ENCODE measurements at places on chromosomes 1 and 21.

- no peak for DNase-seq
Observed at GRCh38 chr1:230143534-230143933, 76.5 kb downstream of the GALNT2 start.

DNA sequence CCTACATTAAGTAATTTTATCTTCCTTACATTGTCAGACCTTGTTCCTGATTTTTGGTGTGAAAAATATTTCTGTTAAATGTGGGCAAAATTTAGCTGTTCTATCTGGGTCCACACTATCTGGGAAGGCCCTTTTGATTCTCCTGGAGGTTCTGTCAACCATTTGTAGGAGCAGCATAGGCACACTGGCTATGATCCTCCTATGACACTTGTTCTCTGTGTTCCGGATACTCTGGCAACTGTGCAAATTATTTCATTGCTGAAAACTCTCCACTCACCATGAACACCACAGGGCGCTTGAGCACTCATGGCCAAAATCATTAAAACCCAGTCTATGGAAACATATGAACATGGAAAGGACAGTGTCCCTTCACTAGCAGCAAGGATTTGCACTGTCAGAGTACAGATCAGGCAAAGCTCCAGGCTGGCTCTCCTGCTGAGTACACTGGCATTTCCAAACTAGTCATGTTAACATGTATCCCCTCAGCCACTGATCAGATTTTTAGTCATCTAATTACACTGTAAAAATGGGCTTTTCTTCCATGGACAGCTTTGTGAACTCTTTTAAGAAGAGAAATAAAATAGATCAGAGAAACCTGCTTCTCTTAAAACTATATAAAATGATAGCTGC lies 43.9 kb upstream of the SGIP1 start:
- DNase-seq = no peak

DNA sequence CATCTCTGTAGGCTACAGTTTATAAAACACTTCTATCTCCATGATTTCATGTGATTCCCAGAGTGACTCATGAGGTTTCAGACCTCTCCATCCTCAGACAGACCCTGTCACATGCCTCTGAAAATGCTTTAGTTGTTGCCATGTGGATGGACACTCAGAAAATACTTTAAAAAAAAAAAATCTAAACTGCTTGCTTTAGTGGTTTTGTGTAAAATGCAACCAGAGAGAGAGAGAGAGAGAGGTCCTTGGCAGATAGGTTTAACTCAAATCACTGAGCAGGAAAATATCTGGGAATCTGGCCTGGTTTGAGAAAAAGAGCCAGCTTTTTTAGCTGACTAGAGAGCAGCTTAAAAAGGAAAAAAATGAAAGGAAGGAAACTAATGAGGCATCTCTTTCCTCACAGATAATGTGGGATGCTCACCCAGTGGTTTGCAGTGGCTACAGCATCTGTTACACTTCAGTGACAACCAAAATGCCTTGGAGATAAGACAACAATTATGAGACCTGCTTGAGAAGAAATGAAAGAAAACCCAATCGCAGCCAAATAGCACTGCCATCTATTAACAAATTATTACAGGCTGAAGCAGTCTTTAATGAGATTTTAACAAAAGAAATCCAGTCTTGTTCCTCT lies 54.6 kb upstream of the SYT14 start:
- DNase-seq = no peak

DNA sequence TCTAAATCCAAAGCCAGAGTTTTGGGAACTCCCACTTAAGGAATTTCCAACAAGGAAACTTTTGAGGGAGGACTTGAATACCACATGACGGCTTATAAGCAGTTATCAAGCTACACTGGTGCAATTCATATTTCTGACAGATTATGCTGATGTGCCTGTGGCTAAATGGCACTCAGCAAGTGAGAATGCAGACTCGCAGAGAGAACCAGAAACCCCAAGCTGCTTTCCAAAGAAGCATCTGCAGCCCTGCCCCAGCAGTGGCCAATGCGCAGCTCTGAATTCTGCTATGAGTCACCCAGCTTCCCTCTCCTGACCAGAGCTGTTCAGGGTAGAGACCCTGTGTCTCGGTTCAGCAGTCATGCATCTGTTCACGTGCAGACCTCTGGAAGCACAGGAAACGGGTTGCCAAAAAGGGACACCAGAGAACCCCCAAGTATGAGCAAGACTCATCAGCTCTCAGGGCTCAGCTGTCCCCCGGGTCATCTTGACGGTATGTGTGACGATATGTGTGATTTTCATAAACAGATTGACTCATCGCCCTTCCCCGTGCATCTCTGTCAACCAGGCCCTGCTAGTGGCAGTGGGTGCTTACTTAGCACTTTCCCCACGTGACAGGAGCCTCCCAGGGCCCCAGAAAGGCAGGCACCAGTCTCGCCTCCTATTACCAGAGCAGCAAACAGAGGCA lies 76.3 kb downstream of the ITPKB start:
- peak; percentile 79 for DNase-seq

- no peak for DNase-seq
Observed at GRCh38 chr21:41247561-41248545, 68.7 kb upstream of the FAM3B start.

DNA sequence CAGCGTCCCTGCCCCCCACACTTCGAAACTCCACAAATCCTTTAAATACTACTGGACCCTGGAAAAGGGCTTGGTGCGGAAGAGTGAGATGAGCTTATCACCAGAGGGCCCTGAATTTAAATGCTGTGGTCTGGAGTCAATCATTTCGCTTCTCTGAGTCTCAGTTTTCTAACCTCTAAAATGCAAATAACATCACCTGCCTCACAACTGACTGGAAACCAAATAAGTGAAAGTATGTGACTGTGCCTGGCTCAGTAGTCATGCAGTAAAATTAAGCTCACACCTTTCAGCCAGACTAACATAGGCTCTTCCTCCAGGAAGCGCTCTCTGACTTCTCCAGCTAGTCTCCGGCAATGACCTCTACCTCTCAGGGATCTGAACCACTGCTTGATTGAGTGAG lies 4.2 kb downstream of the GJA4 start:
- DNase-seq = no peak

GRCh38 chr1:180112984-180113647 lies 41.6 kb upstream of the QSOX1 start:
- no peak for DNase-seq

DNA sequence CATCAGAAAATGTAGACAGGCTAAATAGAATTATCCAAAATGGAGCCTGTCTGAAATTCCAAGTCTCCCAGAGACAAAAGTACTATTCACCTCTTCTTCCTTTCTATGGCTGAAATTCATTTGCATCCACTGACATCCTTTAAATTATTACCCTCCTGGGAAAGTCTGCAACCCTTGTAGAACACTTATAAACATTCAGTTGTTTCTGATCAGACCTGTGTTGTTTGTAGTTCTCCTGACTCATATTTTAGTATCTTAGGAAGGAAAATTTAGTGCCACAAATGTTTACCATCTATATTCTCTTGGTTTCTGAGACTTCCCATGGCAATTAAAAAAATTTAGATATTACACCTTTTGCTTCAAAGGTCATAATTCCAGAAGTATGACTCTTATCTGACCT lies 69.6 kb upstream of the C1orf105 start:
- no peak for DNase-seq

GRCh38 chr21:45069711-45070110 lies 4.7 kb upstream of the ADARB1 start:
- no peak for DNase-seq

GRCh38 chr1:158155673-158156072 lies 25.0 kb upstream of the CD1D start:
- DNase-seq = no peak

DNA sequence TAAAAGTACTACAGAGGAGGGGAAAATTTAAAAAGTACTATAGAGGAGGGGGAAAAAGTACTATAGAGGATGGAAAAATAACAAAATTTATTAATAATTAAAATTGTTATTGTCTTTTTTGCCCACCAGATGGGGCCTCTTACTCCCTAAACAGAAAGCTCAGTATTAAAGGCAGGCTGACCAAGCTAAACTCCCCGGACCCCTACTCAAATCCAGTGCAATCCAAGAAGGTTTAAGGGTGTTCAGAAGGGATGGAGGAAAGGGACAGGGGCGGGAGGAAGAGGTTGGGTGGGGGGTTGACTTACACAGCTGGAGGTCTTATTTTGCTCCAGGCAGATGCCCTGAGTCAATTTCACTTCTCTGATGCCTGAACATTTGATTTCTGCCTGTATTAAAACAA lies 13.7 kb downstream of the CD34 start:
- no peak for DNase-seq

DNA sequence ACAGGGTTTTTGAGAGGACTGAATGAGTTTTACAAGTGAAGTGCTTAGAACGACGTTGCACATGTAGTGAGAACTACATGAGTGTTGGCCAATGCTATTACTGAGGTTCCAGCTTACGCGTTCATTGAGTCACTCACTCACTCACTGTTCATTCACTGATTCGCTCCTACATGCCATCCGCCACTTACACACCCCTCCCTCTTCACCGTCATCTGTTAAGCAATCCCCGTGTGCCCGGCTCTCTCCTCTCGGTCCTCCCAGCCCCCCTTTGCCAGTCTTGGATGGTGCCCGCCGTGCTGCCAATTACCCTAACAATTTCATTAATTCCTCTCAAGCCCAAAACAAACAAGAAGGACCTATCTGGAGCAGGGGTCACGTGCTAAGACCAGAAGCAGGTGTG lies 27.3 kb upstream of the EPHA2 start:
- DNase-seq = no peak

DNA sequence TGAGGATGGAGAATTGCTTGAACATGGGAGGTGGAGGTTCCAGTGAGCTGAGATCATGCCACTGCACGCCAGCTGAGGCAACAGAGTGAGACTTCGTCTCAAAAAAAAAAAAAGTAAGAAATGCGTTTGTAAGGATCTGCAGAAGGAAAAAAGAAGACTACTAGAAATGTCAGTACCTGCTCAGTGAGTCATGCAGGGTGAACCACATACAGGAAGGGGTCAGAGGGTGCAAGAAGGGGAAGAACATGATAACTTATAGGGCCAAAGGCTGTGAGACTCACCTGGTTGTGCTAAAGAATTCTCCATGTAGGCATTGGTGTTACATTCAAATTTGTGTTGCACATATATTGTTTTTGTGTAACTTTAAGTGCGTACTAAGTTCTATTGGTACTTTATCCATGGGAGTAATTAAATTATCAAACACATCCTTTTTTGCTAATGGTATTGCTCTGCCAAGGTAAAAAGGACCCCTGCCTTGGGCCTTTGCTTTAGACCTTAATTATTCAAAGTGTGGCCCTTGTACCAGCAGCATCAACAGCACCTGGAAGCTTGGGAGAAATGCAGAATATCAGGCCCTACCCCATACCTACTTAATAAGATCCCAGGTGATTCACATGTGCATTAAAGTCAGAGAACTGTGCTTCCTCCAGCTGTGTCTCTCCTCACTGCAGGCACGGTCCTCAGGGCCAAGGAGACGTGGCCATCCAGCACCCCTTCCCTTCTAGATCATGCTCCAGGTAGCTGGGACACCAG lies 96.4 kb upstream of the PPP2R5A start:
- DNase-seq = no peak

GRCh38 chr1:11441211-11441952 lies 37.6 kb upstream of the DISP3 start:
- DNase-seq = no peak

- no peak for DNase-seq
Observed at GRCh38 chr1:12447307-12447706, 170.7 kb downstream of the DHRS3 start.

DNA sequence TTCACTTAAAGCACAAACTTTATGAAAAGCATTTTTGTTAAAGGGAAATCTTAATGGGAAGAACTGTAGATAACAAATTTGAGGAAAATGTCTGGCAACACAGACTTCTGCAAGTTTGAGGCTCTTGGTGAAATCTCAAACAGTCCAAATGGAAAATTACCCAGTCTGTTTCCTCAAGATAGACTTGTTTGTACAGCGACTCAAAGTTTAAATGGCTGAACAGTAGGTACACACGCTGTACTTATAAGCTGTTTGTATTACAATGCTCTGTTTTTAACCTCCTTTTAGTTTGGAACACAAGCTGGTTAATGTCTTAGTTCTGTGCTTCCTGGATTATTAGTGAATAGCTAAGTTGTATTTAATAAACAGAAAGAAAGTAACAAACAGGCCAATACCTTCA lies 217.1 kb downstream of the NFIA start:
- DNase-seq = no peak

- DNase-seq = no peak
Observed at GRCh38 chr1:213986020-213986924, 1.5 kb upstream of the PROX1 start.

GRCh38 chr1:119933397-119933796 lies 37.1 kb upstream of the ADAM30 start:
- DNase-seq = no peak

DNA sequence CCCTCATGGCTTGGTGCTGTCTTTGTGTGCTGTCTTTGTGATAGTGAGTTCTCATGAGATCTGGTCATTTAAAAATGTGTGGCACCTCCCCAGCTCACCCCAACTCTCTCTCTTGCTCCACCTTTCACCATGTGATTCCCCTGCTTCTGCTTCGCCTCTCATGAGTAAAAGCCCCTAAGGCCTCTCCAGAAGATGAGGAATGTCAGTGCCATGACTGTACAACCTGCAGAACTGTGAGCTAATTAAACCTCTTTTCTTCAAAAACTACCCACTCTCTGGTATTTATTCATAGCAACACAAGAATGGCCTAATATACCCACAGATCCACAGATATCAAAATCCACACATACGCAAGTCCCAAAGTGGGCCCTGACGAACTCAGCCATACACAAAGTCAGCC lies 88.9 kb upstream of the PPP2R5A start:
- no peak for DNase-seq

DNA sequence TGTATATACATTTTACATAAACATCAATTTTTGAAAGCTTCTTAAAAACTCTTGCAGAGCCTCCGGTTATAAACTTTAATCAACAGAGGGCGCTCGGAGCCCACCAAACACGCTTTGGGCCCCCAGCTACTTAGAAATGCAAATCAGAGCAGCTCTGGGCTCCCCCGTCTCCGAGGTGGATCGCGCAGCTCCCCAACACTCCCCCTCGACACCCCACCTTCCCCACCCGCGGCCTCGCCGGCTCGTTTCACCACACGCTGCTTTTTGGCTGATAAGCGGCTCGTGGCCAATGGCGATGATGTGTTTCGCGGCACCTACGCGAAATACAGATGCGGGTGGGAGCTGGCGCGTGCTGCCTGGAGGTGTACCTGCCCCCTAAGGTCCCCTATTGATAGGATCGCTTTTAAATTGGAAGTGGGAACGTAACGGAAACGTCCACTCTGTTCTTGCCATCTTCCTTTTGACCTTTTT lies 1.7 kb upstream of the KIF26B start:
- DNase-seq = peak; percentile 83

- no peak for DNase-seq
Observed at GRCh38 chr1:223423641-223424233, 30.5 kb downstream of the CCDC185 start.

DNA sequence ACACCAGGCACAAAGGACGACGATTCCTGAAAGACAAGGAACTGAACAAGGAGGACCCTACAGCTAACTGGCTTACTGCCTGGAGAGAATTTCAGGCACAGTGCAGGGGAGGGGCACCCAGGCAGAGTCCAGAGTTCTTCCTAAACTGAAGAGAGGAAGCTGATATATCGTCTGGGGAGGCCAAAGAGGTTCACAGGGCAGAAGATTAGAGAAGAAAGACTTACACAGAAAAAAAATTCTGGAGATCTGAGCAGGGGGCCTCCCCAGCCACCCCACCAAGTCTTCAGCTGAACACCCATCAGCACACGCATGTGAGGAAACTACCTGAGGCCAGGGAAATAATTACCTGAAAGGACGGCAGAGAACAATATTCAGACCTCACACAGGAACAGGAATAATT lies 24.6 kb downstream of the SORT1 start:
- DNase-seq = no peak

- no peak for DNase-seq
Observed at GRCh38 chr1:208681878-208682663, 437.9 kb upstream of the PLXNA2 start.

- peak; percentile 45 for DNase-seq
Observed at GRCh38 chr1:225426395-225427234, 1.2 kb downstream of the LBR start.
